Activated T-cell treated with anti-CD3 and anti-CD28 coated beads, Interleukin-2, amount 50 U/mL, for 72 hours (primary cell): ENCODE measurements at places on chromosomes 2 and 18. TPM values are rescaled to one million over a fixed set of nuclear protein-coding genes. Genes with fewer than 3 reads are reported as not detected.

Gene TPO
- not detected for total RNA-seq

Gene MROH2A
- total RNA-seq, result not detected

Gene ELOA2
- not detected for total RNA-seq

Gene DNAJC5G
- not detected for total RNA-seq

Gene FTCDNL1
- 1.3 TPM for total RNA-seq

DNA sequence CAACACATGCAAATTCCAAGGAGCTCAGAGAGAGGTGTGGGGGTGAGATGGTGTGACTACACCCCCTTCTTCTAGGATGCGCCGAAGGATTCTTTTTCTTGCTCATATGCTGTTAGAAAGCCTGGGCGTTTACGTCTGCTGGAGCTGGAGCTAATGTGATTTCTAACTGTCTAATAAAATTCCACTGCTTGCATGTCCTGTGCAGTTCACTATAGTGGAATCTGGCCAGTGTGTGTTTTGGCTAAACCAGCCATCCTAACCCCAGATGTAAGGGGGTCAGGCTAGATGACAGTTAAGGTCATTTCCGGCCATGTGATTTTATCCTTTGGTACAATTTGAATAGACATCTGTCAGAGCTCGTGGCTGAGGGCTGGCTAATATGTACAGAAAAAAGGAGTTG lies 194.1 kb downstream of the PRKCE start:
- H3K27ac ChIP-seq, result no peak overlapping the region
- H3K4me3 ChIP-seq, result no peak overlapping the region
- H3K27me3 ChIP-seq, result no peaks in the 10 kb centered on the region
- DNase-seq, result no peak

- H3K27me3 ChIP-seq, result no peaks in the 10 kb centered on the region
- H3K4me3 ChIP-seq, result no peak overlapping the region
- H3K27ac ChIP-seq, result no peak overlapping the region
- no peaks in the 10 kb centered on the region for H3K4me1 ChIP-seq
Measured at GRCh38 chr2:167398873-167399272, 510.6 kb downstream of the XIRP2 start.
